ENCODE measurements at places on chromosomes 3 and 15.

GRCh38 chr15:60423537-60423936 lies 25.8 kb upstream of the ANXA2 start:
- DNase-seq = peak; percentile 72

GRCh38 chr15:92608866-92609700 lies 46.5 kb downstream of the FAM174B start:
- DNase-seq = no peak

- no peak for DNase-seq
Measured at GRCh38 chr3:30354972-30355371, 251.4 kb upstream of the TGFBR2 start.

- no peak for DNase-seq
Measured at GRCh38 chr3:160618363-160618762, 53.0 kb upstream of the KPNA4 start.

DNA sequence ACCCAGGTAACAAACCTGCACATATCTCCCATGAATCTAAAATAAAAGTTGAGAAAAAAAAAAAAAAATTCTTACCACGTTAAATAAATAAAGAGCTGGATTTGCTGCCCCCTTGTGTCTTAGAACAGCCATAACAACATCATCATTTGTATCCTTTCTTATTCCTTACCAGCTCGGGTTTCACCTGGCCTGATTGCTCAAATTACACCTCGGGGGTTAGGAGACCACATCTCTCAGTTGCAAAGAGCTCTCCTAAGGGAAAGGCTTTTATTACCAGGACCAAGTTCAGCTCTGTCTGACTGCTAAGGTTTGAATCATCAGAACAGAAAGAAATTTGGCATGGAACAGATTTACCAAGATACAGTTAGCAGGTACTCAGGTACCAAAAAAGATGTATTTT lies 25.8 kb upstream of the RPL39L start:
- peak; percentile 56 for DNase-seq
